ENCODE measurements at places on chromosomes 16 and 17.

DNA sequence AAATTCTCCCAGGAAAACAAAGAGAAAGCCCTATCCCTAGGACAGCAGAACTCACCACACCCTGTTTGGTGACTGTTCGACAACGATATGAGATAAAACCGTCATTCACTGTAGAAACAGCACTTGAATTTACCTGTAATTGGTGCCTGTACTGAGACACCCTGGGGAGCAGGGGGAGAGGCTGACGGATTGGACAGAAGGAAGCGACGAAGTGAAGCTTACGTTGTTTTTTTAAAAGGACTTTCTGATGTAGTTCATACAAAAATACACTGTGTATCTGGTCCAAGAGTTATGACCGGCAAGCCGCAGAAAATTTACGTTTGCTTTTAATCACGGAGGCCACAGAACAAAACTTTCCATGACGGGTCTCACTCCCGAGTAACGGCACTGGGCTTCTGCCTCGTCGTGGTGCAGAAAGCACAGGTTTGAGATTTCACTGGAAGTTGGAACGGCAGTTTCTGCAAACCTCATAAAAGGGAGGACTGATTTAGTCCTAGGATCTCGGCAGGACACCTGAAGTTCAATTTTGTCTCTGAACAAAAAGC, 9.7 kb downstream of the NXN start:
- no peak for DNase-seq

- peak; percentile 67 for DNase-seq
Measured at GRCh38 chr16:10080051-10080772, 102.0 kb downstream of the GRIN2A start.

DNA sequence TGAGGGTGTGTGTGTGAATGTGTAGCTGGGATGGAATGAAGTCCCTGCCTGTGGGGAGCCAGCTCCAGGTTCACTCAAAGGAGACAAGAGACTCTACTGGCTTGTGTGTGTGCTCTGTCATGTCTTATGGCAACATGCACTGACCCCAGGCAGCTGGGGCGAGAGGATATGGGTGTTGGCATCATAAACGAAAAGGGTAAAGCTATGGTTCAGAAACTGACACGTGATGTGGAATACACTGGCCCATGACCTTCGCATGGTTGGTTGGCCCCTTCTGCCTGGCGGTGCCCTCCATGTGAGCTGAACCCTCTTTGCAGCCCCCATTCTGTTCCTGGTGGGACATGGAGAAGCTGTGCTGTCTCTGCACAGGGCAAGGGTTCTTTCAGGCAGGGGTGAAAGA, 21.9 kb downstream of the ZNF750 start:
- DNase-seq, result peak; percentile 3

DNA sequence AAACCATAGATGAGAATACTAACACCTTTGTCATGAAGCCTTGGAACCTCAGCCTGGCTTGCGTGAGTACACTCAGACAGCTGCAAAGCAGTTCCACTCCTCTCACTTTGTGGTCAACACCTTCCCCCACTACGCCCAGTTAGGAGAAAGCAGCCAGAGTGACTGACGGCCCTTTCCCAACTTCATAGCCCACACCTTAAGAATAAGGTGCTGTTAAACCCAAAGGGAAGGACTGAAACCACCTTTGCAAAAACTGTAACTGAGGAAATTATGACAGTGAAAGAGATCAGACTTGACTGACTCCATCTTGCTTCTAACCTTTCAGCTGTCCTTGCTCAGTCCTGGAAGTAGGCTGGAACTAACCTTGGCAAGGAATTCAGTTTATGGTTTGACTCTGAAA, 13.7 kb downstream of the N4BP1 start:
- no peak for DNase-seq

DNA sequence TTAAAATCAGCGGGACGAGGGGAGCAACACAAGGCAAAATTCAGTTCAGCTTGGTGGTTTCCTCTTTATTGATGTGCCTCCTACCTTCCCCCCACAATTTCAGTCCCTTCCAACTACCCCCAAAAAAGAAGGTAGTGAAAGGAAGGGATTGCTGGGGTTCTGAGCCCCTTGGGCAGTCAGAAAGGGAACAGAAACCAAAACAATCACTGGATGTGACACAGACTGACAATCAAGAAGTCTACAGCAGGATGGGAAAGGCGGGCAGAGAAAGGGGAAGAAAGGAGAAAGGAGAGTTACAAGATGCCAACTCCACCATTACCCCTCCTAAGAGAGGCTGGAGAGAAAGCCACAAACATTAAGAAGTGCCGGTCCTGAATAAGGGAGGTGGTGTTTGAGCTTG, 1.1 kb upstream of the PHF23 start:
- DNase-seq, result no peak

DNA sequence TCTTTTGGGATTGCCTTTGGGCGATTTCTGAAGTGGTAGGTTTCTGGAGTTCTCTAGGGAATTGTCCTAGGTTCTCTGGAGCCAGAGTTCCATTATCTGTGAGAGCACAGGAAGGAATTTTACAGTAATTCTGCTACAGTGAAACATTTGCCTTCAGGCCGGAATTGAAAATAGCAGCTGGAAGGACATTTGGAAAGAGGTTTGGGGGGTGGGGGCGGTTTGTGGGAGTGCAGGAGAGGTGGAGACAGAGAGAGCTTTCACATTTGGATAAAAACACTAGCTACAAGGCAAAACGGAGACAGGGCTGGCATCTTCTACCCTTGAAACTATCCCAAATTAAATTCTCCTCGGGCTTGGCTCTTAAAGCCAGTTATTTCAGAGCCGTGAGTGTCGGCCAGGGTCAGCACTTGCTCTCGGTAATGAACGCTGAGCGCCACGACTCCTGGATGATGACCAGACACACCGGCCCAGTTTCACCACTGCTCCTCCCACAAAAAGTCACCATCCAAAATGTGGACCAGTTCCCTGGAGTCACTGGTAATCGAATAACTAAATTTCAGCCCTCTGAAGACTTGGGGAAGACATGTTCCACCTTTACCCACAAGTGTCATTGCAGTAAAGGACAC, 67.7 kb upstream of the TANC2 start:
- no peak for DNase-seq

DNA sequence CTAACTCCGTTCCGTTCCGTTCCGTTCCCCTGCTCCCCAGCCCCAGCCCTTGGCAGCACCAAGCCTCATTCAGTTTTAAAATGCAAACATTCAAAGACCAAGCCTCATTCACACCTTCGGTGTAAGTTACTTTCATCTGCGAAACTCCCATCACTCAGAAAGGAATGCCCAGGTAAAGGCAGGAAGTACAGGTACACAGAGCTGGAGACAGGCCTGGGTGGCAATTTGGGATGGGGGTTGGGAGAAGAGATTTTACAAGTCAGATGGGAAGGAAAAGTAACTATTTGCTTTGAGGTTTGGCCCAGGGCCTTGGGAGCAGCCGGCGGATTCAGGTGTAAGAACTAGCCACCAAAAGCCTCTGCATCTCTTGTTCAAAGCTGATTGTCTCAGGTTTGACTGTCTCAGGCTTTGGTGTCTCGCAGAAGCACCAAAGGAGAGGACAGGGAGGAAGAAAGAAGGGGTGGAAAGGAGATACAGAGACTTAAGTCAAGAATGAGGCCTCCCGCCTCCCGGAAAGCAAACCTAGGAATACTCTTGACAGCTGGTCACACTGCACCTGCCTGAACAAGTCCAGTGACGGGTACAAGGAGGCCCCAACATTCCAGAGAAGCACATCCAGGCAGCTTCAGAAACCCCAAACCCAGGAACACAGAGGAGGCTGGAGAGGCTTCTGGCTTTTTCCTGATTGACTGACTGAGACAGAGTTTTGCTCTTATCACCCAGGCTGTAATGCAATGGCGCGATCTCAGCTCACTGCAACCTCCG, 54.7 kb downstream of the NXN start:
- no peak for DNase-seq

GRCh38 chr16:10485698-10486382, 94.6 kb downstream of the EMP2 start:
- DNase-seq, result peak; percentile 47

GRCh38 chr16:24347556-24347955, 91.4 kb downstream of the CACNG3 start:
- peak; percentile 19 for DNase-seq

- peak; percentile 59 for DNase-seq
Measured at GRCh38 chr16:52069866-52070265, 477.1 kb downstream of the TOX3 start.

DNA sequence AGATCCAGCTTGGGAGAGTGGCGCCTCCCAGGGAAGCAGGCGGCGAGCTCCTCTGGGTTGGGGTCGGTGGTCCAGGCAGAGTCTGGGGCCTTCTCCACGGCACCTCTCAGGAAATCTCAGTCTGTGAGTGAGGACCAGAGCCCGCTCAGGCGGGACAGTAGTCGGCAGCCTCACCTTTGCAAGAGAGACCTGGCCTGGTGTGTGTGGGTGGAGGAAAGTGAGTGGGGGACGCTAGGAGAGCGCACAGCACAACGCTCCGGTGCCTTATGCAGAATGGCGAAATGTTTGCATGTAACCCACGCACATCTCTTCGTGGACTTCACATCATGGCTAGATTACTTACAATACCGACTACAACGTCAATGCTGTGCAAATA, 2.2 kb downstream of the AHSP start:
- DNase-seq, result no peak

DNA sequence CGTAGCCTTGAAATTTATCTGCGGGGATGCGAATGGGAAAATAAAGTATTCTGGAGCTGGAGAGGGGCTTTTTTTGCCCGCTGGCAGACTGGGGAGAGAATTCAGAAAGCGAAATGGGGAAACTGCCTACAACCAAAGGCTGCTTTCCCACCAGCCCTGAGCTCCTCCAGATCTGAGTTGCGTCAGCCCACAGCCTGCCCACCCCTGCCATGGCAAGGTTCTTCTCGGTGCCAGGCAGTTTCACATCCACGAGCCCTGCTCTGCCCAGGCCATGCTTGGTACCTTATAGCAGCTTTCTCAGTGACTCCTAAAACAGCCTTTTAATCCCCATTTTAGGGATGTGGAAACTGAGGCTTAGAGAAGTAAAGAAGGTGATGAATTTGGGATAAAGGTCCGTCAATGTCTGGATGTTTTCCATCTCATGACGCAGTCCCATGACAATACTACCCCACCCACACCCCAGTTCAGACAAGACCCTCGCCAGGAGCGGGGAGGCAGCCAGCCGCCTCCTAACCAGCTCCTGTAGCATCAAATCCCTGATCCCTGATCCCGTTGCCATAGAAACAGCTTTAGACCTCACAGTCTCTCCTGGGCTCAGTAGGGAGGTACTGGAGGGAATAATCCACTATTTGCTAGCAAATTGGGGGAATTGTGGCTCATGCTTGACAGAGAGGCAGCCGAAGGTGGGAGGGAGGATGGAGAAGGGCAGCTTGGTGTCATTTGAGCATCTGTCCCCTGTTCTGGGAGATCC, 113.5 kb downstream of the MGAT5B start:
- no peak for DNase-seq

DNA sequence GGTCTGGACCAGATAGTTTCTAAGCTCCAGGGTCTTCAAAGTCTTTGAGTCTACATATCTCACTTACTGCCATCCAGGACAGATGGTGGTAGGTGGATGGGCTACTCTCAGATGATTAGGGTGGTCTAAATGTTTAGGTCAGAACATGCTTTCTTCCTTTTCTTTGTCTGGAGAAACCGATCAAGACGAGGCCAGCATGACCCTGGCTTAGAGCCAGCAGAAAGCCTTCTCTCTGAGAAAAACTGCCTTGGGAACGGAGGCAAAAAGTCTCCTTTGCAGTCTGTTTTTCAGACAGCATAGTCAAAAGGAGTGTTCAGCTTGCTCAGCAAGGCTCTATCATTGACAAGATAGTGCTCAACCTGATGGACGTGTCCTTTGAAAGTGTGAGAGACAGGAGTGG, 48.8 kb downstream of the SPACA3 start:
- no peak for DNase-seq

DNA sequence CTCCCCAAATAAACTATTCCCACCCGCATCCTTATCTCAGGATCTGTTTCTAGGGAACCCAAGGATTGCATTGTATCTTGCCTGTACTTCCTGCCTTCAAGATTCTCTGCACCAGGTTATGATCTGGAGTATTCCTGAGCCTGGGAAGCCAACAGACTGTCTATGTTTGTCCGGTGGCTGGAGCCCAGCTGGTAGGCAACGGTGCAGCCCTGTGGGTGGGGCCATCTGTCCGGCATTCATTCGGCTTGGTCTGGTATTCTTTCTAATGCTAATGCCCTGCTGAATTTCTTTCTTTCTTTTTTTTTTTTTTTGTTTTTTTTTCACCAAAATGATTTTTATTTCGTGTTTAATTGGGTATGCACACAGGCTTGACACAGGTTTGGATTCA, 20.7 kb upstream of the TVP23A start:
- DNase-seq, result no peak

GRCh38 chr17:1978396-1978949, 46.7 kb downstream of the RTN4RL1 start:
- DNase-seq, result no peak

- DNase-seq, result no peak
Measured at GRCh38 chr16:25224731-25225319, 8.1 kb downstream of the AQP8 start.

GRCh38 chr17:77851921-77852320, 106.6 kb upstream of the TNRC6C start:
- no peak for DNase-seq

DNA sequence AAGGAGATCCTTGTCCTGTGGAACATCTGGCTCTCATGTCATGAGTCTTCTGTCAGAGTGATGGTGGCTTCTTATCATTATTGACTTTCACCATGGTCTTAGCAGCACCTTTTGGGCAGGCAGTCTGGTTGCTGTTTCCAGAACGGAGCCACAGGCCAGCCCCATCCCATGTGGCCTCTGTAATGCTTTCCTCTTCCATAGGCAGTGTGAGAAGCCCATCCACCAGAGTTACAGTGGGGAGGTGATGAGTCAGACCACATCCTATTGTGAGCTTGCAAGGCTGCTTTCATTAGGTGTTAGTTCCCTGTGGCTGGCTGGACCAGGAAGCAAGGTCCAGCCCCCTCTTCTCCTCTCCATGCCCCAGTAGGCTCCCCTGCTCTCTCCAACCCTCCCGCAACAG, 30.8 kb upstream of the SPACA3 start:
- peak; percentile 48 for DNase-seq
